ENCODE measurements at places on chromosomes 2 and 18.
A peak's percentile ranks its signal among the peaks of the same experiment; 100 is the strongest.

GRCh38 chr2:95034221-95034620 is 8.7 kb downstream of the MAL start:
- DNase-seq, result no peak

GRCh38 chr2:118812552-118812951 is 34.9 kb downstream of the EN1 start:
- DNase-seq, result no peak

DNA sequence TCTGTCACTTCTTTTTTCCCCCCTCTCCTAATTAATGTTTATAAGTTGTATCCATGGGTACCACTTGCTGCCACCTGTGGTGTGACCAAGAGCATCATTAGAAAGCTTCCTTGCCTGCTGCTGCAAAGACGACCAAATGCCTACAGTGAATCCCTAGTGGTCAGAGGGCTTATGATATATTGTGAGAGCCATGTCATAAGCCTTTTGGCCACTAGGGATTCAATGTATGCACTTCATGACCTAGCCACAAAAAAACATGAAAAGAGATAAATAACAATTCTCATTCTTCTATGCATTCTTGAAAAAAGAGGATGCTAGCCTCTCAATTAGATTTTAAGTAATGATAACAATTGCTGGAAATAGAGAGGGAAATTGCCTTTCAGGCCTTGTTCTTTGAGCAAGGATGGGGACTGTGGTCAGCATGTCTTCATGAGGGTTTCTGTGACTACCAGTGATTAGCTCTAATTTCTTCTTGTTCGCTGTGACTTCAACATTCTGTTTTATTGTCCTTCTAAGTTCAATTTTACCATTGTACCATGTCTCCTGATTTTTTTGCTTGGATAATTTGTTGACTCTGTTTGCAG is 435.3 kb downstream of the TGIF1 start:
- DNase-seq, result no peak

GRCh38 chr2:36708041-36708741 is 11.7 kb downstream of the VIT start:
- DNase-seq, result no peak

DNA sequence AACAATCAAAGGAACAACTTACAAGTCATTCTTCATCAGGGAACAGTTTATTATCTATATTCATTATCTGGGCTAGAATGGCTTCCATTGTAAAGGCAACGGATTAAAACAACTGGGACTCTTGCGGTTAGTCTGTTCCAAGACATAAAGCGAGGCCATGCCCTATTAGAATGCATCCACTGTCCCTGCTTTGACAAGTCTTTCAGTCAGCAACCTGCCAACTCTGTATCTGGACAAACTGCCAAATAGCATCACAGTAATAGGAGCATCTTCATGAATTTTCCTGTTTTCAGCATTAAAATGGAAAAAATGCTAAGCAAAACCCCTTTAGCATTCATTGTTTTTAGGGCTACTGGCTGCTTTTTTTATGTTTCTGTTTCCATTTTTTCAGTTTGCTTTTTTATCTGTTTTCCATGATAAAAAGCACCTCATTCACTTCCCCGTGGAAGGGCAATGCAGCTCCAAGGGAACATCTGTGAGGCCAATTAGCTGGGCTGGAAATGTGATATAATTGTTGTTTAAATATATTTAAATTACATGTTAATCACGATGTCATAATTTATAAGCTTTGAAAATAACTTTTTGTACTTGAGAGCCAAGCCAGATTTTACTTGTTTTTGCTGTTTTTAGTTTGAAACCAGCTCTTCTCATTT is 834.3 kb downstream of the CPS1 start:
- DNase-seq, result no peak

DNA sequence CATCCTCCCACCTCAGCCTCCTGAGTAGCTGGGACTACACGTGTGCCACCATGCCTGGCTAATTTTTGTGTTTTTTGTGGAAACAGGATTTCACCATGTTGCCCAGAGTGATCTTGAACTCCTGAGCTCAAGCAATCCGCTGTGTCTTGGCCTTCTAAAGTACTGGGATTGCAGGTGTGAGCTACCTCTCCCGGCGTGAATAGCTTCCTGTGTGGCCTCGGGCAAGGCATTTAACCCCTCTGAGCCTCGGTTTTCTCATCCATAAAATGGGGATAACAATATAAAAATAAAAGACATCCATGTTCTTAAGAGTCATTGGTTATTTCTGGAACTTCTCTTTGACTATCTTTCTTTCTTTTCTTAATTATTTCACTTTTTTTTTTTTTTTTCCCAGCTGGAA is 19.3 kb upstream of the ADCY3 start:
- no peak for DNase-seq

GRCh38 chr18:25587545-25587944 is 235.6 kb upstream of the ZNF521 start:
- DNase-seq, result peak; percentile 7

DNA sequence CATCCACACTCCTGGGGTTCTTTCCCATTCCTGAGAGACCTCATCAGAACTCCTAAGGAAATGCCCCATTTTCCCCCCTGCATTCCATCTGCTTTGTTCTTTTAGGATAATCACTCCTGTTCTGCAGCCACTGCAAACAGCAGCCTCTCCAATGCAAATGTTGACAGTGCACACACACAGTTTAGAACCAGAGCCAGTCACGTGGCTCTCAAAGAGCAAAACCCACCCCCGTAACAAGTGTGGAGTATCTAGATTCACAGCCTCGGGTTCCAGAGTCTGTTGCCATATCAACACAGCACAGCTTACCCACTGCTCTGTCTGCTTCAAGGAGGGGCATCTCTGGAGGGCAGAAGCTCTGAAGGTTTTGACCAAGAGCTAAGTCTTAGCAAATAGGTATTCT is 180.0 kb downstream of the NAPG start:
- DNase-seq, result no peak

DNA sequence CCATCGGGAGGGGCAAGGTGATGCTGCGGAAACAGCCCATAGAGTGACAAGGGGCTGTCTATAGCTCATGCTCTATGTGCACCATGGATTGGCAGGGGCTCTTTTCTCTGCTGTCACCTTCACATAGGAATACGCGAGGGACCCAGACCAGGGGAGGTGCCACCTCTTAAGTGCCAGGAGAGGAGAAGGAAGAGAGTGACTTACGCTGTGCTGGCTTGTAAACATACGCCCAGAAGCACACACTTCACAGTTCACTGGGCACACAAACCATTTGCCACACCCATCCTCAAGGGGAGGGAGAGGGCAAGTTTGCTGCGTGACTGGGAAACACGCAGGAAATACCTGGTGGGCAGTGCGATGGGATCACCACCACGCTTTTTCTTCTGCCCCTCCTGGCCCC is 65.1 kb upstream of the GPR45 start:
- DNase-seq, result no peak

DNA sequence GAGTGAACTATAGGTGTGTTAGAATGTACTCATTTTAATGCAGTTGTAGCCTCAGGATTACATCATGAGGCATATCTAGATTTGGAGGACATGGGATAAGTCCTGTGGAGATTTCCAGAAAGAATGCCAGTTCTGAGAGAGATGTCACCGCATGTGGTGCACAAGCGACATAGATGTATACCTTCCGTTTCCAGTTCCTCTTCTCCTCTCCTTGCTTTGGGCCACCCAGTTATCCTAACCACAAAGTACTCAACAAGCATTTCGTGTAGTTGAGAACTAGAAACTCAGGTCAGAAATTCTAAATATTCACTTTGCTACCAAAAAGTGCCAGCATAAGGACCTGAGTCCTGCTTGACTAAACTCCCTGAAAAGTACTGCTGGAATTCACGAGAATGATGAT is 66.5 kb downstream of the KCTD18 start:
- DNase-seq, result no peak

DNA sequence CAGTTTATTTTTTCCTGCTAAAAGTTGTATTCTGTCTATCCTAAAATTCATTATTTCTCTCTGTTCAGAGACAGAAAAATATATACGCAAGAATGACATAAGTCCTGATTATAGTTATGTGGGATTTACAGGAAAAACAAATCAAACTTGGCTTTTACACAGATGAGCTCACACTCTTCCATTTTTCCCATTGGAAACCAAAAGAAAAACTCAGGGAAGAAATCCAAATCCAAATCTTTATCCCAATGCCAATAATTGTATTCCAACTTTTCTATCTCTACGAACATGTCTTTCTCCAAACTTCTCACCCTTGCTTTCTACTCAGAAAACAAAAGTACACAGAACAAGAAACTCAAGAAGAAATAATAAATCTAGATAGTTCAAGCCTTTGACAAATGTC is 249.1 kb upstream of the TMEFF2 start:
- DNase-seq, result no peak

GRCh38 chr18:7945882-7946281 is 378.8 kb downstream of the PTPRM start:
- DNase-seq, result peak; percentile 99

DNA sequence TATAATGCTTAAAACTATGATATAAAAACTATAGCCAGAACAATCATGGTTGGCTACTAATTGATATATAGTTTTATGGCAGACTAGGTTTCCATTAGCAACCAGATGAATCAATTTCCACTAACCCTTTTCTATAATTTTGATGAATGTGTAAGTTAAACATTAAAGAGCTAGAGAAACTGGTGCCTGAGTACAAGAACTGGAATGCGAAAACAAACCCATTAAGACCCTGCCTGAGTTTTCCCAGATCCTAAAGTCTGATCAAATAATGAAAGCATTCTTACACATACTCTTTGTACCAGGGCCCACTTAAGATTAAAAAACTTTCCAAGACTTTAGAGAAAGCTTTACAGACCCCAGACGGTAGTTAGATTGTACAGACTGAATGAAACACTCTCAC is 21.3 kb downstream of the MRPL19 start:
- no peak for DNase-seq

- DNase-seq, result peak; percentile 4
These were observed 42.7 kb upstream of the CDH19 start for GRCh38 chr18:66646609-66647008.

DNA sequence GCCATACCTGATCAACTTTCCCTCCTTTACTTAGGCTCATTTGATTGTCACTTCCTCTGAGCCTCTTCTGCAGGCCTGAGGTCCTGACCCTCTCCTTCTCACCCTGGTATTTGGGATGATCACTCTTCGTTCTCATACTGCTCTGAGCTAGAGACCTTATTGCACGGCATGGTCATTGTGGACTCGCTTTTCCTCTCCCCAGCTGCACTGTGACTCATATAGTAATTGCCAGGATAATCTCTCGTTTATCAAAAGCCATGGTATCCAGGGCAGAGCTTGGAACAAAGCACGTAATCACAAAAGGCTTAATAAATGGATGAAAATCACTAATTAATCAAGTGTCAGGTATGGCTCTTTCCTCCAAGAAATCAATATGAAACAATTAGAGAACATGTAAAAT is 40.9 kb upstream of the TRIB2 start:
- DNase-seq, result peak; percentile 18

Data from mesenchymal stem cell (in vitro differentiated cells and primary cell).